Uterus (tissue), 4 donors: ENCODE measurements at places on chromosomes 12 and 14. TPM values are rescaled to one million over a fixed set of nuclear protein-coding genes. Genes with fewer than 3 reads are reported as not detected.

The CAMKK2 gene
- total RNA-seq: 12.1 TPM

The KRT72 gene
- total RNA-seq: 0.51 TPM

The SERPINA9 gene
- not detected for total RNA-seq

The ADCY6 gene
- total RNA-seq: 58.1 TPM

The MMP17 gene
- 3.7 TPM for total RNA-seq

The CAND1 gene
- total RNA-seq: 53.2 TPM

The AJUBA gene
- total RNA-seq: 42.1 TPM

The PABPN1 gene
- total RNA-seq: 17.4 TPM

The KLRG1 gene
- 5.1 TPM for total RNA-seq

The GABARAPL1 gene
- total RNA-seq: 42.9 TPM

DNA sequence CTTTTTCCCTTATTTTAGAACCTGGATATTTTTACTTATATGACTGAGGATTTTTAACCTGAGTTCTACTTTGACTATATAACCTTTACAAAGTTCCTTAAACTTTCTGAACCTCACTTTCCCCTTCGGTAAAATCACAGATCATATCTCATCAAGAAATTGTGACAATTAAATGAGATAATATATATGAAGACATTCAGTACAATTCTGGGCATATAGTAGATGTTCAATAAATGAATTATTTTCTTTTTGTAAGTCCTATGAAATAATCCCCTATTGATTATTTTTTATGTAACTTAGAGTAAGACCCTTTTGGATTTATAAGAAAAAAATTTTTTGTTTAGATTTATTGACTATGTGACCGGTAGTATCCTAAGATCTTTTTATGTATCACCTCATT lies 17.6 kb upstream of the FAM177A1 start:
- DNase-seq: no peak

DNA sequence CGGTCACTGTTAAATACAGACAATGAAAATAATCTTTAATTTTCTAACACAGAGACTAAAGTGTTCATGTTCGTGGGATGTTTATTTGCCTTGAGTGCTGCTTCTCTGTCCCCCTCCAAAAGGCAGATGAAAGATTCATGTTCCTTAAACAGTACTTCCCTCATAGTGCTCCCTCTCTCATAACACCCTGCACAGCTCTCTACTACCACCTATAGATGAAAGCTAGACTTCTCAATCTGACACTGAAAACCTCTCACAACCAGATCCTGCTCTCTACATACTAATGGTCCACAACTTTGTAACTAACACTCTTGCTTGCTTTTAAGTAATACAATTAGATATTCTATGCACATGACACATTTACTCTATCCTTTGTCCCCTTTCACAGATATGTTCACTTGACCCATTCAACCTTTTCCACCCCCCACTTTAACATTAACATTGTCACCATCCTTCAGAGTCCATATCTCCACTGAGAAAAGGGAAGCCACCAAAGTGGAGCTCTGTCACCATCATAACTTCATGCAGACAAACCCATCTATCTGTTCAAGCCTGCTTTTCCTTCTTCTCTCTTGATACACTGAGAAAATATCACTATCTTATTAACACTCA lies 266.4 kb upstream of the USP15 start:
- DNase-seq: no peak

GRCh38 chr12:124720681-124721500 lies 142.8 kb downstream of the SCARB1 start:
- DNase-seq: peak; percentile 84

GRCh38 chr12:52255926-52256583 lies 18.4 kb upstream of the KRT86 start:
- DNase-seq: no peak

DNA sequence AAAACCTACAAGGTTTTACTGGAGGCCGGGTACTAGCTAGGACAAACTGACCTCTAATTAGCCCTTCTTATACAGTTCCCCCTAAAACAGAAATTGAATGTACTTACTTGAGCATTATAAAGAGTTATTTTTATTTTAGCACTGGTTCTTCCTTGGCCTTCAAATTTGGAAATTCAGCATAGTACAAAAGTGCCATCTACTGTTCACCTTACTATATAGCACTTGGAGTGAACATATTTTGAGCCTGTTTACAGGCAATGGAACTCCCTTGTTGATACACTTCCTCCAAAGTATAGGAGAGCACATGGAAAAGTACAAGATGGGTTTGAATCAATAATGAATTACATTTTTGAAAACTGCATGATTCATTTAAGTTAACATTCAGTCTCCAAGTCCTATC lies 3.9 kb upstream of the POC1B start:
- DNase-seq: no peak

- no peak for DNase-seq
Measured at GRCh38 chr14:54451961-54452360, 10.8 kb upstream of the CNIH1 start.

DNA sequence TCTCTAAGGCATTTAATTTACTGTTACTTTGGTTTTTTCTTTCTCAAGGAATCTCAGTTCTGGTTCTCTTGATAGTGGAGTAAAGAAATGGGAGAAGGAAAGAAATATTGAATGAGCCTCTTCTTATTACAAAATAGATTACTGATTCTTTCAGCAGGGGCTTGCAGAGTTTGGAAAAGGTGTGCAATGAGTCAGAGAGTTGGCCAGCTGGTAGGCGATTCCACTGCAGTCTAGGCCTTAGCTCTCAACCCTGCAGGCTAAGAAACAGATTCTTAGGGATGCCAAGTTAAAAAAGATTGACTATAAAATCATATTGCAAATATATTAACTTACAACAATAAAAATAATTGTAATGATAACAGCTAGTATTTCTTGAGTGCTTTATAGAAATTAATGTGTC lies 25.8 kb downstream of the NR1H4 start:
- no peak for DNase-seq

DNA sequence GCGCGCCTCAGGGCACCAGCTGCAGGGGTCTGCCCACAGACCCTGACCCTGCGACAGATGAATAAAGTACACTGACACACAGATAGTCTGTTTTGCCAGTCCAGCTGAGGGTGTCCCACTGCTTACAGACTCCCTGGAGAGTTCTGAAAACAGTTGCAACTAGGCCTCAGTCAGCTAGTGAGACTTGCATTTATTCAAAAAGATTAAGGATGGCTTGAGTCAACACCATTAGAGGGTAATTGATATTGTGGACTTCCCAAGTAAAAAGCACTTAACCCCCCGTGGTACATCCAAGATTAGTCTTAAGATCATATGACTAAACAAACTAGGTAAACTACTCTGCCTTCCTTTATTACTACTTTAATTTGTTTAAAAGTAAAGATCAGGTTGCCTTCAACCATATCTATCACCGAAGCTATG lies 11.1 kb upstream of the PSEN1 start:
- DNase-seq: no peak

DNA sequence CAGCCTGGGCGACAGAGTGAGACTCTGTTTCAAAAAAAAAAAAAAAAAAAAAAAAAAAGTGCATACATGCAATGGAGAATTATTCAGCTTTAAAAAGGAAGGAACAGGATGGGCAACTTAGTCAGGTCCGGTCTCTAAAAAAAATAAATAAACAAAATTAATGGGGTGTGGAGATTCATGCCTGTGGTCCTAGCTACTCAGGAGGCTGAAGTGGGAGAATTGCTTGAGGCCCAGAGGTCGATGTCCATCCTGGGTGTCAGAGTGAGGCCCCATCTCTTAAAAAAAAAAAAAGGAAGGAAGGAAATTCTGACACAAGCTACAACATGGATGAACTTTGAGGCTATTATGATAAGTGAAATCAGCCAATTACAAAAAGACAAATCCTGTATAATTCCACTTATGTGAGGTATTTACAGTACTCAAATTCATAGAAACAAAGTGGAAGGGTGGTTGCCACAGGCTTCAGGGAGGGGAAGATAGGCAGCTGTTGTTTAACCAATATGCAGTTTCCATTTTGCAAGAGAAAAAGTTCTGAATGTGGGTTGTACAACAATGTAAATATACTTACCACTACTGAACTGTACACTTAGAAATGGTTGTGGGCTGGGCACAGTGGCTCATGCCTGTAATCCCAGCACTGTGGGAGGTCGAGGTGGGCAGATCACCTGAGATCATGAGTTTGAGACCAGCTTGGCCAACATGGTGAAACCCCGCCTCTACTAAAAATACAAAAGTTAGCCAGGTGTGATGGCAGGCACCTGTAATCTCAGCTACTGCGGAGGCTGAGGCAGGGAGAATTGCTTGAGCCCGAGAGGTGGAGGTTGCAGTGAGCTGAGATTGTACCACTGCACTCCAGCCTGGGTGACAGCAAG lies 12.3 kb upstream of the APOF start:
- no peak for DNase-seq

GRCh38 chr14:61471297-61472005 lies 150.1 kb downstream of the PRKCH start:
- DNase-seq: no peak

- peak; percentile 93 for DNase-seq
Measured at GRCh38 chr14:52950898-52951680, at the start of gene FERMT2. Gene FERMT2 (minus strand): TSS chr14:52951050. CDS start chr14:52950568, 482 bp downstream.

DNA sequence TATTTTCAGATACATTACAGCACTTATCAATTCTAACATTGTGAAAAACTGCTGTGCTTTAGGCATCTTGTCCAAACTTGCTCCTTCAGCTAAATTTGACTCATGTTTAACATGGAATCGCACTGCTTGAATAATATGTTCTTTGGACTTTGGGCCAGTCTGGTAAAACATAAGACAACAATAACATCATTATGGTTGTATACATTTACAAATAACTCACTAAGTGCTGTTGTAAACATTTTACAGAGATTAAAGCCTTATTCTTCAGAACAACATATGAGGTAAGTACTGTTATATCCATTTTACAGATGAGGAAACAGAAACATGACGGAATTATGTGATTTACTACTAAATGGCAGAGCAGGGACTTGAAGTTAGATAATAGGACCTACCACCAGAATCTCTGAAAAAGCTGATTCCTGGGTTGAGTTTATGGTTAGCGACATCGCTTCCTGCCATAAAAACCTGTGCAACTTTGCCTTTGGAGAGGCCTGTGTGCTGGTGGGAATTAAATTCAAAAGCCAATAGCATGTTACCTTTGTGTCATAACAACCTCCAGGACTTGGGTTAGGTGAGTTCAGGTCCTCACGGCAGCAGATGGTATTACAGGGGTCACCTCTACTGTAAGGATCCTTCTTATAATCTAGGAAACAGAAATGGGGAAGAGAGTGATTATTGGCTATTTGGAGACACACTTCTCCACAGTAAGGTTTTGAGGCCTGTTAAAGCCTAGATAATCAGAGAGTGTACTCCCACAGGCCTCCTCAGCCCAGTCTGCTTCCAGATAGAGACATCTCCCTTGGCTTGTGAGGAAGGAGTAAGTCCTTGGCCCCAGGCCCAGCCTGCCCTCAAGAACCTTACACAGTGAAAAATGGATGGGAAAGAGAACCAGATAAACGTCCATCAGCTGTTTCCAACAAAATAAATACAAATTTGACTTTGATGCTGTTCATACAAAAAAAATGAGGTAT lies 61.8 kb downstream of the PLBD1 start:
- no peak for DNase-seq
